ENCODE measurements at places on chromosomes 2 and 18.

DNA sequence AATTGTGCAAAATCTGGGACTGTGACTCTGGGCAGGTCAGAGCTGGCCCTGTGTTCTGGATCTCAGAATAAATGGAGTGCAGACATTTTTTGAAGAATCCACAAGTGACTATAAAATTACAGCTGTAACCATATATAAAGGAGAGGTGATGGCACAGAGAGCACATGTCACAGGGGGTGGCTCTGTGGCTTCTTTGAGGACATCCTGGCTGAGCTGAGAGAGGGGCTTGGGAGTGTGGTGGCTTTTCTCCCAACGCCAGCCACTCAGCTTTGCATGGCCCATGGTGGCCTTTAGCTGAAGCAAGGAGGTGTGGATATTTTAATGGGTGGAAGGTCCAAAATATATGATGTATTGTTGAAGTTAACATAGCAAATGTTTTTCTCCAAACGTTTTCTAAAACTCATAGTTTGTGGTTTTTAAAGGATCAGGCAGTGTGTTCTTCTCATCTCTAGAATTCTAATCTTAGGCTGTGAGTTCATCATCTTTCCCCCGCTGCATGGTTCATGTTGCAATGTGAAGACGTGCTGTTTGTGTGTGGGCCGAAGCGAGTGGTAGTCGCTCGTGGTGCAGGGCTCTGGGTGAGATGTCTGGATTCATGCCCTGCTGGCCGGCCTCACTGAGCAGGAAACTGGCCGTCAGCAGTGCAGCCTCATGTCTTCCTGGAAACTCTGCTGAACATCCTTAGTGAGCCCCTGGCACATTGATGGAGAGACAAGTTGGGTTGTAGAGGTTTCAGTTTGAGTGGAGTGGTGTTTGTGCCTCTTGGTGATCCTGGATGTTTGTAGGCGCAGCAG is 109.9 kb downstream of the ZNF236 start:
- no peak for DNase-seq

GRCh38 chr2:239826786-239827522 is 198.2 kb downstream of the NDUFA10 start:
- DNase-seq, result no peak

GRCh38 chr2:96154506-96155380 is 9.5 kb upstream of the DUSP2 start:
- no peak for DNase-seq

DNA sequence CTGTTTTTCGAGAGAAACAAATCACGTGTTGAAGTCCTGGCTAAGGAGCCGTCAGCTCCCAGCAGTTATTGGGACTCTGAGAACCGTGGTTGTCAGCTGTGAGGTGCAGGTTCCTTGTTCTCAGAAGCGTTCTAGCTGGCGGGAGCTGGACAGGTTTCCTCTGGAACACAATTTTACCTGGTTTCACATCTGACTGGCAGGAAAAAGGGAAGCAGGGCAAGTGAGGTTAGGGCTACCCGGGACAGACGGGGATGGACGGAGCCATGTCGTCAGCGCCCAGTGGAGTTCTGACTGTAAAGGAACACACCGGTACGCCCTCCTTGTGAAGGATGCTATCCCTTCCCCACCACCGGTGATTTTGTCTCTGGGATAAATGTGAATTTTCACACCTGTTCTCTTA is 26.1 kb downstream of the ITGB1BP1 start:
- no peak for DNase-seq

- DNase-seq, result no peak
Measured at GRCh38 chr2:46737577-46737976, 178.0 kb downstream of the MCFD2 start.

- DNase-seq, result no peak
Measured at GRCh38 chr2:224611938-224612337, 26.8 kb upstream of the CUL3 start.

- no peak for DNase-seq
Measured at GRCh38 chr2:68404164-68404563, 39.1 kb downstream of the PLEK start.

DNA sequence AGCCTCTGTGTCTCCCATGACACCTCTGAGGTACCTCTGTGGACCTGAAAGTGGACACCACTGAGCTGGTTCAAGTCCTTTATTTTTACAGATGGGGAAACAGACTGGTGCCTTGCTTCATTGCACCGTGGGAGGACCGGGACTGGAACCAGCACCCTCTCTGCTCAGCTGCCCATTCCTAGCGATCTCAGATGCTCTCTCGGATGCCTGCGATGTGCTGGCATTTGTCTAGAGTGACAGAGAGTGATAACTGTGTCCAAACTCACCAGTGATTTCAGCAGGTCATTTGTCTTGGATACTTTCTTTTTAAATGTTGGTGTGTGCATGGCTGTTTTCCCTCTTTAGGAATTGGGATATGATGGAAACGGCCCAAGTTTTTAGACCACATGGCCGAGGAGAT is 30.1 kb upstream of the LYPD6B start:
- no peak for DNase-seq

GRCh38 chr2:120403676-120404075 is 57.7 kb downstream of the INHBB start:
- DNase-seq, result no peak

GRCh38 chr2:143258126-143258892 is 129.1 kb downstream of the ARHGAP15 start:
- no peak for DNase-seq

- no peak for DNase-seq
Measured at GRCh38 chr2:42693688-42694479, 70.1 kb downstream of the OXER1 start.

DNA sequence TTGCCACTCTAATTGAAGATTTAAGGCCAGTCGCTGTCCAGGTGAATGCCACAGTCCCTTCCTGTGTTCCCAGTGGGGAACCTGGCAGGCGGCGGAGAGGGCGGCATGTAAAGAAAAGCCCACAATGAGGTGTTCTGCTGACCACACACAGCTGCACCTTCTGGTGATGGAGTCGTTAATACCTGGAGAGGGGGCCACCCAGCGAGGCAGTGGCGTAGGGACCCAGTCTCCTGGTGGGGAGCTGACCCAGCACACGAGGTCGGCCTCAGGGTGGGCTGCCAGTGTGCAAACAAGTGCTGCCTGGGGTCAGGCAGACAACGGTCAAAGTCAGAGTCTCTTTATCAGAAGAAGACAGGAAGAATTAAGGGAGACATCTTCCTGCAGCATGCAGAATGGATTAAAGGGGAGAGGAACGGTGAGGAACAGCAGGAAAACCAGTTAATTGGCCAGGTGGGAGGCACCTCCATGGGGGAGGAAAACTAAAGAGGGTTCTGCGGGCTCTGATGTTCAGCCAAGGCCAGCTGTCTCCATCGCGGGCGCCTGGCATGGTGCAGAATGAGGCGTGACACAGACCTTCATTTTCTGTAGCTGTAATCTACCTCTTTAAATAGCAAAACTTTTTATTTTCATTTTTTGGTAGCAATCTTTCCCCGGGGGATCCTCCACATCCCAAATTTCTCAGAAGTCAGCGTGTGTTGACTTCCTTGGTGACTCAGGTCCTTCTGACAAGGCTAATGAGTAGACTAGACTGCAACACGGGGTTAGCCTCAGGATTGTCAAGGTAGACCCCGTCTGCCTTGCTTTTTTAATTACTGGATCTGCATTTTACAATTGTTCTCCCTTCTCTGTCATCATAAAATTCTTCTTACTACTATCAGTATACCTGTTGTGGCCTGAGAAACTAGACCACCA is 78.3 kb downstream of the SMAD7 start:
- no peak for DNase-seq

GRCh38 chr2:76752506-76752905 is 769.7 kb downstream of the LRRTM4 start:
- DNase-seq, result no peak

DNA sequence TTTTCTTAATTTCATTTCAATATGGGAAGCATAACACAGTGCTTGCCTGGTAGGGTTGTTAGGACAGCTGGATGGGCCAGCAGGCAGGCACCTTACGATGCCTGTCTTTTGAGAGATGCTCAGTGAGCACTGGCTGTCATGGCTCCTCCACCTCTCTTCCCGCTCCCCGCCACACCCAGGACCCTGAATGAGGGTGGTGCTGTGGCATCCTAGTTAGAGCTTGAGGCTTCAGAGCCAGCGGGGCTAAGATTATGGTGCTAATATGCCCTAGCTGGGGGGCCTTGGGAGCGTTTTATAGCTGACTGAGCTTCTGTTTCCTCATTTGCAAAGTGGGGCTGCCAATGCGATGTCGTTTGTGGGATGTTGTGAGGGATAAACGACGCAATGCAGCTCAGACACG is 37.7 kb downstream of the ASB1 start:
- DNase-seq, result no peak

- no peak for DNase-seq
Measured at GRCh38 chr2:68293755-68294154, 26.0 kb downstream of the CNRIP1 start.

- DNase-seq, result no peak
Measured at GRCh38 chr2:122055521-122055931, 300.1 kb downstream of the TSN start.

- DNase-seq, result no peak
Measured at GRCh38 chr2:37689751-37690150, 18.3 kb upstream of the CDC42EP3 start.

DNA sequence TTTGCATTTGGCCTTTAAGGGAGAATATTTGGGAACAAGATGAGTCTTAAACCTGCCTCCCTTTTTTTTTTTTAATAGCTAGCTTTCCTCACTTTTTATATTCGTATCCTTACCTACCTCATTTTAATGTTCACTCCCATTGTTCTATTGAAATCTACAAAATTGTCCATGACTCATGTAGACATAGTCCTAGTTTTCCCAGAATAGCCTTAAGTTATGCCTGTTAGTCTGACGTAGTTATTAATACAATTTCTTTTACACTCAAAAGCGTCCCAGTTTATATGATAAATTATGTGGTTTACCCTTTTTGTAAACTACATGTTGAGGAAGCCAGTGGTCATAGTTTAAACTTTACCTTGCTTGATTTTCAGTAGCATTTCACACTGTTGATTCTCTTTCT is 73.4 kb downstream of the UBR3 start:
- no peak for DNase-seq

- no peak for DNase-seq
Measured at GRCh38 chr2:61018318-61018755, 282 bp upstream of the PUS10 start.

DNA sequence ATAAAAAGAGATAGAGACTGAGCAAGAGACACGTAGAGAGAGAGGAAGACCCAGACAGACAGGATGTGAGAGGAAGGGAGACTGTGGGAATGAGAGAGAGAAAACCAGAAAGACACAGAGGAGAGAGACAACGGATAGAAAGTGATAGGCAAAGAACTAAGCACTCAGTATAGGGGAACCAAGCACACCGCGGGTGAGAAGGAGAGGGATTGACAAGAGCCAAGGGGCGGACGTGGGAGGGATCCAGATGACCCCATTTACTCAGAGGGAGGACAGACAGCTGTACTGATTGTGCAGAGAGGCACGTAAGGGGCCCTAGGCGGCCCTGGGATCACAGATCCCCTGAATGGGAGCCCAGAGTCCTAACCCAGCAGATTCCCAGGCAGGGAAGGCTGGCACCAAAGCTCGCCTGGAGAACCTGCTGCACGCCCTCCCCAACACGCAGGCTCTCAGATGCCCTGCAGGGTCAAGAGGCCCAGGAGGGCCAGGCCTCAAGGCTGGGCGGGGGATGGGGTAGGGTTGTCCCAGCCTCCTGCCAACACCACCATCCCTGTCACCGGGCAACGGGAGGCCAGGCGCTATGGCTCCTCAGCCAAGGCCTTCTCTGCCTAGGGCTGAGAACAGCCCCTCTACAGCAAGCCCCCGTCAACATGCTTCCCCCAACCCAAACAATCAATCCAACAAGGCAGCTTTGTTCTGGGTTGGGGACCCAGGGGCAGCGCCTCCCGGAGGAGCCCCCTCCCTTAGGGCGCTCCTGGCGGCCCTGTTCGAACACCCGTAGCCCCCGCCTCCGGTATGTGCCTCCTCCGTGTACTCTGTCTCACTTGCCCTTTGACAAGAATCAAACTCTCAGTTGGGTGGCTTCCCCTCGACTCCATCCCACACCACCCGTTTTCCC is 579 bp downstream of the LOXL3 start:
- DNase-seq, result no peak

DNA sequence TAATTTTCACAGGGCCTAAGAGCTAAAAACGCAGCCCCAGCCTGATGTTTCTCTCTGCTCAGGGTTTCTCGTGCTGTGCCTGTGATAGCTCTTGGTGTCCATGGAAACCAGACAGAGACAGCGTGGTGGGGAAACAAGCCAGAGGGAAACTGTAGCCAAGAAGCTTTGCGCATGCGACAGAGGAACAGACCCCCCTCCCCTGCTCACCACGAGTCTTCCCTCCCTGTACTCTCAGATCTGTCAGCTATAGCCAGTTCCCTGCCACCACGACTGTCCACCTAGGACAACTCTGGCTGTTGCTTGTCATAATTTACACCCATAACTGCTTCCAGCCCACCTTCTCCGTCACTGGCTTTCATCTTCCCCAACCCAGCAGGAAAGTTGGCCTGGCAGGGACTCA is 13.2 kb upstream of the DNAJC27 start:
- no peak for DNase-seq

GRCh38 chr2:76204048-76204447 is 493.3 kb upstream of the GCFC2 start:
- no peak for DNase-seq

- no peak for DNase-seq
Measured at GRCh38 chr2:62287899-62288880, 92.3 kb downstream of the B3GNT2 start.

DNA sequence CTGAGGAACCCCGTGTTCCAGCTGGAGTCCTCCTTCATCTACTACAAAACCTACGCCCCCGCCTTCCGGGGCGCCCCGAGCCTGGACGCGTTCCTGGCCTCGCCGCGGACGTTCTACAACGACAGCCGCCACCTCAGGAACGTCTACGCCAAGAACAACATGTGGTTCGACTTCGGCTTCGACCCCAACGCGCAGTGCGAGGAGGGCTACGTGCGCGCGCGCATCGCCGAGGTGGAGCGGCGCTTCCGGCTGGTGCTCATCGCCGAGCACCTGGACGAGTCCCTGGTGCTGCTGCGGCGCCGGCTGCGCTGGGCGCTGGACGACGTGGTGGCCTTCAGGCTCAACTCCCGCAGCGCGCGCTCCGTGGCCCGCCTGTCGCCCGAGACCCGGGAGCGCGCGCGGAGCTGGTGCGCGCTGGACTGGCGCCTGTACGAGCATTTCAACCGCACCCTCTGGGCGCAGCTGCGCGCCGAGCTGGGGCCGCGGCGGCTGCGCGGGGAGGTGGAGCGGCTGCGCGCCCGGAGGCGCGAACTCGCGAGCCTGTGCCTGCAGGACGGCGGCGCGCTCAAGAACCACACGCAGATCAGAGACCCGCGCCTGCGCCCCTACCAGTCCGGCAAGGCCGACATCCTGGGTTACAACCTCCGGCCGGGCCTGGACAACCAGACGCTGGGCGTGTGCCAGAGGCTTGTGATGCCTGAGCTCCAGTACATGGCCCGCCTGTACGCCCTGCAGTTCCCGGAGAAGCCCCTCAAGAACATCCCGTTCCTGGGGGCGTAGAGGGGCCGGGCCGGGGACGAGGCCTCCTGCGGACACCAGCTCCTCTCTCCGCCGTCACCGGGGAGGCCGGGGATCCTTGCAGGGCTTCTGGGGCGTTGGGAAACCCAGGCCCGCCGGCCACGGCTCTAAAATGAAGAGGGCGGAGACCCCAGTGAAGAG is 5.3 kb upstream of the NEU4 start:
- no peak for DNase-seq

- DNase-seq, result no peak
Measured at GRCh38 chr18:23283916-23284430, 148.7 kb downstream of the CABLES1 start.
